ENCODE measurements at places on chromosomes 5 and 9.

DNA sequence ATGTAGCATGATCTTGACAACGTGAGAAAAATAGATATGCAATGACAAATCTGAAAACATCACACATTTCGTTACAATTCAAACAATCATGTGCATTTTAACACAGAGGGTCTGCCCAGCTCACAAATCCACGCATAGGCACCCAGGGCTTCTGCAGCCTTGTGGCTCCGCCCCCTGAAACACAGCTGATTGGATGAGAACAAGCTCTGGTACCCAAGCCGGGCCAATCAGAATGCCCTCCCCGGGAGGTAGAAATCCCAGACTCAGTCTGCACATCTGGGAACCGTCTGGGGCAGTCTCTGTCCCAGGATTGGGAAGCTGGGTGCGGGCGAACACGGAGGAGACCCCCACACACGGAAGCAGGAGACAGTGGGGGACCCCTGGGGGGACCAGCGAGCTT is 137.5 kb downstream of the GAPVD1 start:
- no peak for DNase-seq

DNA sequence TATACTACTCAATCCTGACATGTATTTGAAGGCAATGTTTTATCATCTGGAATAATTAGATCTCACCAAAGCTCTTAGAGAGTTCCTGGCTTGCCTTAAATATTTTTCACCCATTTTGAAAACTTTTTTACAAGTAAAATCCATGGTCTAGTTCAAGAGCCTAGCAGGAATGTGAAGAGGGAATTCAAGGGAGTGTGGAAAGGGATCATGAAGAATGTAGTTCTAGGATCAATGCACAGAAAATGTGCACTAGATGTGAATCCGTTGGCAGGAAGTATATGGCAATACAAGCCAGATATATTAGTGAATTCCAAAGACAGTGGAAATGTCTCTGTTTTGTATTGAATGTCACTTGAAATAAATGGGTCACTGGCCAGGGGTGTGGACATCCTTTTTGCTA is 167.9 kb upstream of the MOCS2 start:
- DNase-seq: no peak

GRCh38 chr9:114102484-114102883 is 3.4 kb upstream of the KIF12 start:
- no peak for DNase-seq

GRCh38 chr5:74371621-74372020 is 268.9 kb downstream of the ENC1 start:
- DNase-seq: no peak

DNA sequence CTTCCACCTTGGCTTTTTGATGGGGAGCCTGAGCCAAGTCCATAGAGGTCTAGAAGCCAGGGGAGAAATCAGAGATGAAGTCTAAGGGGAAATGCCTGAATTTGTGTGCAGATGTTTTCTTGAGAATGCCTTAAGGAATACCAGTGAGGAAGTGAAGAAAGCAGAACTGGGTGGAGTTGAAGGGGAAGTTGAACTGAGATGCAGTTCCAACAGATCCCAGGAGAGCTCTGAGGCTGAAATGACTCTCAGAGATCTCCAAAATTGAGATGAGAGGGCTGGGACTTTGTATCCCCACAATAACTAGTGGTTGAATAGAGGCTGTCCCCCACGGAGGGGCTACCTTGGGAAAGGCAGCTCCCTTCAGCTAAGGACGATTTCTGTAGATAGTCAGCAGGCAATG is 197.1 kb downstream of the ZNF462 start:
- DNase-seq: no peak

DNA sequence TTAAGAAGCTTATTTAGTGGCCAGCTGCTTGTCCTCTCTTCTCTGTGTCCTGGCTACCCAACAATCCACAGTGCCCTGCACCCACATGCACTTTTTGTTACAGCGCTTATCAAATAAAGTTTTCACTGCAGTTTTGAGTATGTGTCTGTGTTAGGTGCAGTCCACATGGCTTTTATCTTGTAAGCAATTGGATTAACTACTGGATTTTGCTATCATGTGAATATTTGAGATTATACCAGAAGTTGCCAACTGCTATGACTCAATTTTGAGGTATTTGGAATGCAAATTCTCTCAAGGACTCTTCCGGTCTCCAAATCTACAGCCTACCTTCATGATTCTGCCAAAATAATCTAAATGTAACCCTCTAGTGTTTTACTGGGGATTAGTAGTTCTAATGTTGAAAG is 690.2 kb downstream of the NR2F1-AS1 start:
- no peak for DNase-seq

- DNase-seq: no peak
Observed at GRCh38 chr9:122827761-122828093, 661 bp downstream of the PDCL start.

DNA sequence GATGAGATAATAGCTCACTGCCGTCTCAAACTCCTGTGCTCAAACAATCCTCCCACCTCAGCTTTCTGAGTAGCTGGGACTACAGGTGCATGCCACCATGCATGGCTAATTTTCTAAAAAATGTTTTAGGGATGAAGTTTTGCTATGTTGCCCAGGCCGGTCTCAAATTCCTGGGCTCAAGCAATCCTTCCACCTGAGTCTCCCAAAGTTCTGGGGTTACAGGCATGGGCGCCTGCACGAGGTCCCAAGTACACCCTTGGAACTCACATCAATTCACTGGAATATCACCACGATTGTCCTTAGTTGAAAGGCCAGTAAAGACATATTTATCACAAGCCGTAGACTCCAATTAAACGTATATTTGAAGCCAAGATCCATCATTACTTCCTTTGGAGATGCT is 184.6 kb downstream of the IRX1 start:
- no peak for DNase-seq

GRCh38 chr9:5554254-5554653 is 43.9 kb downstream of the PDCD1LG2 start:
- DNase-seq: peak; percentile 29

DNA sequence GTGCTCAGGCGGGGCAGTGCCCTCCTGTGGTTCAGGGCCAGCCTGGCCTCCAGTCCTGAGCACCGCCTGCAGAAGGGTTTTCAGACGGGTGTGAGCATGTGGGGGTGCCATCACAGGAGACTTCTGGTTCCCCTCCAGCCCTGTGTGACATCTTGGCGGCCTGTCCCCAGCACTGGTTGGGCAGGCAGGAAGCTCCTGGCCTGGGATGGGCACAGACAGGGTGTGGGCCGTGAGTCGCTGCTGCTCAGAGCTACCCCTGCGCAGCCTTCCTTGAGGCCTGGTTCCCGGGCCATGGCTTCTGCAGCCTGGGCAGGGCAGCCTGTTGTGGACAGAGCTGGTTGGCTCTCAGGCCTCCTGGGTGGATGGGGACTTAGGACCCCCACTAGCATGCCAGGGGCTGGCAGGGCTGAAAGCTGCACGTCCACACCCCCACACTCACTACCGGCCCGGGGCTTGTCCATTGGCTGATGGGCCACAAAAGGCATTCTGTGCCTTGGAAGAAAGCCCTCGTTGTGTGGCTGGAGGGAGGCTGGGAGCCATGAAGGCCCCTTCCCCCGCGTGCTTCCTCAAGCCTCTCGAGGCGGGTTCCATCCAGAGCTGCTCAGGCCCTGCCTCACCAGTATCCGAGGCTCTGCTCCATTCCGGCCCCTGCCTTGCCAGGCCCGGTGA is 58.7 kb downstream of the RXRA start:
- no peak for DNase-seq

GRCh38 chr9:96022445-96023051 is 147.1 kb downstream of the ERCC6L2 start:
- no peak for DNase-seq

DNA sequence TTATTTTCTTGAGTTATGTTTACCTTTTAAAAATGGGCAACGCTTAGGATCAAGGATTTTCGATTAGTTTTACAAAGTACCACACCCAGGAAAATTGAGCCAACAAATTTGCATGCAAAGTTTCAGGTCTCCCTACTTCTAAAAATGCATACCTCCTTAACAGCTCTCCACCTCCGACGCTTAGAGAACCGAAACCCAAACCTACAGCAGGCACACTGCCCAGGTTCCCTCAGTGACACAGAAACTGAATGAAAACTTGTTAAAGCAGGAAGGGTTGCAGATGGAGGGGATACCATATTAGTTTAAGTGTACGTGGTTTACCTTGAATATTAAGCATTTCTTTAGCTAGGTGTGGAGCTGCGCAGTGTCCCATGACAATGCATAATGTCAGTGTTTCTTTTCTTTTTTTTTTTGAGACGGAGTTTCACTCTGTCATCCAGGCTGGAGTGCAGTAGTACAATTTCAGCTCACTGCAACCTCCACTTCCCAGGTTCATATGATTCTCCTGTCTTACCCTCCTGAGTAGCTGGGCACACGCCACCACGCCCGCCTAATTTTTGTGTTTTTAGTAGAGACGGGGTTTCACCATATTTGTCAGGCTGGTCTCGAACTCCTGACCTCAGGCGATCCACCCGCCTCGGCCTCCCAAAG is 1.6 kb upstream of the SUB1 start:
- DNase-seq: peak; percentile 42

DNA sequence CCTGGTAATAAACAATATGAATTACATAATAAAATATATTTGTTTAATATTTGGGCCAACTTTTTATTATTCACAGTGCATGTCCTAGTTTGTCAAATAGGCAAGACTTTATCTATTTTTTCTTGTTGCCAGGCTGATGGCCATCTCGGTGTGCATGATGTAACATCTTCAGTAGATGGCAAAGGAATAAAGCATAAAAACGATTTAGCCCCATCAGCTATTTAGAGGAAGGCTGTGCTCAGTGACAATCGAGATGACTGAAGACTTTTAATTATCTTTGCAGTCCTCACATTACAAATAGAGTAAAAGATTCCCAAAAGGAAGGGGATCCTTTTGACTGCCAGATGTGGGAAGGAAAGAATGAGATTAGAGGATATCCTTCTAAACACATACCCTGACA is 358.5 kb downstream of the PTPRD start:
- DNase-seq: no peak

DNA sequence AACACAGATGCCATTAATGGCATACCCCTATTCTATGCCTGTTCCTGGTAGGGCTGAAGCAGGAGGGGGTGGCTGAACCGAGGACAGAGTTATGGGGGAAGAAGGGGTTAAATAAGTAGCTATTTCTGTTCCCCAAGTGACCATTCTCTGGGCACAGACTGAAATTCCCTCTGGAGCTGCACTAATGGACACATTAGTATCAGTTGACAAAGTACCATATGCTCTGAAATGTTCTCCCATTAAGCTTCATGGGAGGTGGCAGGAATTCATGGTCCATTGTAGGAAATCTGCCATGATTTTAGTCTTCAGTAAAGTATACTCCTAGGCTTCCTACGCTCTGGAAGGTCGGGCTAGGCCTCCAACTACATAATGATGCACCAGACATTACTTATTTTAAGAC is 10.5 kb upstream of the FRMPD1 start:
- DNase-seq: no peak

GRCh38 chr5:149358294-149358651 is 427 bp downstream of the PCYOX1L start:
- no peak for DNase-seq

DNA sequence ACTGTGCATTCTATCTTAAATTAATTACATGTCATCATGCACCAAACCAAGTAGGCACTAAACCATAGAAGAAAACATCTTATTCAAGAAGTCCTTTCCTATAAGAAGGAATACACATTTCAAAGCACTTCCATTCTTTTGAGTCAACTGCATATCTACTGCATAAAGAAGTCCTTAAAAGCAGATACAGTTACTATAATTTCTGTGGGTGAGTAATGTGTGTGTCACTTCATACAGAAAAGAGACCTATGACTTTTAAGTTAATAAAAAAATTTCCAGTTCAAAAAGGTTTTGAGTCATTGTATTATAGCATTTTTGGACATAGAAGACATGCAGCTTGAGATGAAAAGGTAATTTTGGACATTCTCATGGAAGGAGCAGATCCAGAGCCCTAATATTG is 125.0 kb downstream of the DTWD2 start:
- no peak for DNase-seq

- DNase-seq: no peak
Observed at GRCh38 chr9:37259951-37260350, 139.6 kb downstream of the ZCCHC7 start.

DNA sequence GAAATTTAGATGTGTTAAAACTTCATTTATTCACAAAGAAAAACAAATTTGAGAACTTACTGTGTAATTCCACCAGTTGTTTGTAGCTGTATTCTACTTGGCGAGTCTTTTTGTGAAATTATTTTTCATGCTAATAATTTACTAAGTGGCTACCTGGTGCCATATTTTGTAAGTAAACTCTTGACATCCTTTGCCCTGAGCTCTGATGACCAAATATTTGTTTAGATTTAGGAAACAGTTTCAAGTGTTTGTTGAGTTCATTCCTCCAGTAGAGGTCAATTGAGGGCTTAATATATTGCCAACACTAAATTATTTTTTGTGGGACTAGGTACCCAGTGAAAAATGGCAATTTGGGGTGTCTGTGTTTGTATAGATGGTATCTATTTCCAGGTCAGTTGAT is 3.7 kb downstream of the CNTLN start:
- no peak for DNase-seq

DNA sequence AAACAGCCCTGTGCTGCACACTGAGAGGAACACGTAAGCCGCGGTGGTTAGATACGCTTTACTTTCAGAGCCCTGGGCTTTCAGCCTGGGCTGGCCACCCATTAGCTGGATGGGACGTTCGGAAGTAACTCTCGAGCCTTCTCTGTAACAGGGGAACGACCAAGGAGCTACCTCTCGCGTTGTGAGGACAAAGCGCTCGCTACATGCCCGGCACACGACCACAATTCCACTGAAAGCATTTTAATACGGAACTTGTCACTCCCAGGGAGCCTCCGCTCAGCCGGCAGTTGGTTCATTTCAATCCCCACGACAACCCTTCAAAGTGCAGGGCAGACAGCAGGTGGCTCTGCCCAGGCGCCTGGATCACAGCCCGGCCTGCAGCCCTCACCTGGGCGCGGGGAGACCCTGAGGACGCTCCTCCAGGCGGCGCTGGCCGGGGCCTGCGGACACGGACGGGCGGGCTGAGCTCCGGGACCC is 368 bp downstream of the SURF1 start:
- DNase-seq: no peak

DNA sequence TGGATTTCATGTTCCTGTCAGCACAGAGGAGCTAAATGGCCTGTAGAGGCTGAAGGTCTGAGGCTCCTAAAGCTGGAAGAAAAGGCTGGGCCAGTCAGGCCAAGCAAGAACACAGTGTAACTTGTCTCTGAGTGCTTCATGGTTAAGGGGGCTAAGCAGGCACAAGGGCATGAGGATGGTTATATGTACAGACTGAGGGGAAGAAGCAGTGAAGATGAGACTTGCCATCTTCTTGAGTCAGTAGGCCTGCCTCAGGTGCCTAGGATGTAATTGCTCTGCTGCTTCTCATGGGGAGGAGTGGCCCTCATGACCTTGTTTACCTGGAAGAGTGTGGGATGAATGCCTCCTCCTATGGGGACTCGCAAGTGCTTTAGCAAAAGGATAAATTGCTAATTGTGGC is 8.7 kb upstream of the PSMD5 start:
- no peak for DNase-seq

- no peak for DNase-seq
Observed at GRCh38 chr9:82940376-82940775, 122.6 kb downstream of the RASEF start.

- no peak for DNase-seq
Observed at GRCh38 chr9:91418215-91418610, 5.4 kb downstream of the NFIL3 start.
